Activated CD8-positive, alpha-beta memory T cell treated with anti-CD3 and anti-CD28 coated beads for 1 hour (primary cell): ENCODE measurements at places on chromosomes 2 and 18.

DNA sequence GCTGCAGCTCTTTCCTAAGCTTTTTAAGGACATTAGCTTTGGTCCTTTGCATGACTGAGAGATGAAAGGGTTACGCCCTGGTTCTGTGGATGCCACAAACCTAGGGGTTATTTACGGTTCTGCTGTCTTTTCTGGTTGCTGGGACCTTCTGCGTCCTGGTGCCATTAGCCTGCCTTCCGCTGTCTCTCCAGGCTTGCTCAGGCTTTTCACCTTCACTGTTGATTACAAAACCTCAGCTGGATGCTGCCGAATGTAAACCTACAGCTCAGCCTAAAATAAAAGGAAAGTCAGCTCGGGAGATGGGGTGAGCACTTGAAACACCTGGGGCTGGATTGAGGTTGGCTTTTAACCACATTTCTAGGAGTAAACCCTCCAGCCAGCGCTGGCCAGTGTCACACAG is 130.9 kb upstream of the ARHGAP28 start:
- no peak for DNase-seq

DNA sequence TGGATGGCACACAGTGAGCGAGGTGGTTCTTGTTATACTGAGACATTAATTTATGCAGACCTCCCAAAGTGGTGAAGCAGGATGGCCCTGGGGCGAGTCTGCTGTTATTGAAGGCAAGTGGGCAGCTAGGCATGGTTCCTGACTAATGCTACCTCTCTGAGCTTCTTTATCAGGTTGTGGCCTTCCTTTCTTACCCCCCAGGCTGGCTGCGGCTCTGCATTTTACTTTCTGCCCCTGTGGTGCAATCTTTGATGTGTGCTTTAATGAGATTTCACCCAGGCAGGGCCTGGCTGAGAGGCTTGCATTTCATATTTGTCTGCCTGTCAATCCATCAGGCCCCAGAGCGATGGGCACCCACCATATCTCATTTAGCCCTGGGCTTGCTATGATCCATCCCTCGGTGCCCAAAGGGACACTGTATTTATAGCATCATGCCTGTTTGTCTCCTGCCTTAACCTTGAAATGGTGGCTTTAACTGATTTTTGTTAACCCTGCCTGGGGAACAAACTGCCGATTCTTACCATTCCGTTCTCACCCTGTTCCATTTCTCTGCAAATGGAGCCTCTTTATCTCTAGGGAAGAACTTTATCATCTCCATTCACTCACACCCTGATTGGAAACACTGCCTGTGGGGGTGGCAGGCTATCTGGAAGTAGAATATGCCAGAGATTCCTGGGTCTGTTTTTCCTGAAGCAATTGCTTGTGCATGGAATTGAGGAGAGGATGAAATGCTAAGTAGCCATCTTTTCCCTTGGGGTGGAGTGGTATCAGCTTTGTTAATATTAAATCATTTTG is 316.2 kb upstream of the THSD7B start:
- DNase-seq: no peak

GRCh38 chr18:75157851-75158250 is 51.1 kb downstream of the PTGR3 start:
- DNase-seq: no peak

DNA sequence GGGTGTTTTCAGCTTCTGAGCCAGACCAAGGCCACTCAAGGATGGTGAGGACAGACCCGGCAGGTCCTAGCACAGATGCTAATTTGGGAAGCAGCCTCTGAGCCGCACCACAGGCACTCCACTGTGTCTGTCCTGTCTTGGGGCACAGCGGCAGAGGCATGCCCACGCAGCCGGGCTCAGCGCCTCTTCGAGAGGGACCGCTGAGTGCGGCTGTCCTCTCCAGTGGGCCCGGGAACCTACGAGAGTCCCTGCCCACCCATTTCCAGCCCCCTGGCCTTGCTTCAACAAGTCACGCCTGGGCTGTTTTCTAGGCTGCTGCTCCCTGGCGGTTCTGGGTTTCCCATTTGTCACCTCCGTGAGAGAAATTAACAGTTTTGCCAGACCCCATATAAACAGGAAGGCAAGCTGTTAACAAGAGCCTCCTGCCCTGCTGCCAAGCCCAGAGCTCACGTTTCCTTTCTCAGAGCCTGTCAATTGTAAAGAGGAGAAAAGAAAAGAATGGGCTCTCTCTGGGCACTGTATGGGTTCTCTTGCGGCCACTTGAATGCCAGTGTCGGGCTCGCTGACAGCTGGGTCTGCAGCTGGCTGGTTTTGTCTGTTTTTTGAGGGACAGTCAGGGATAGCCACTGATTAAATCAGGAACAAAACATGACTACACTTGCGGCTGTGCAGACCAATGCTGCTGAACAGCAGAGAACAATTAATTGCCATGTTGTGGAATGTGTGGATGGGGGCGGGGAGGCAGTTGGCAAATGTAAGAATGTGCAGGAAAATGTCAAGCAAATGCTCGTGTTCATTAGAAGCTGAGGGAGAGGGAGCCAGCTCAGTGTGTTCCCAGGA is 30.6 kb downstream of the TMEM17 start:
- no peak for DNase-seq

- DNase-seq: no peak
These were observed 523 bp downstream of the REG3A start for GRCh38 chr2:79159030-79159429.
